Hepatocyte (in vitro differentiated cells): ENCODE measurements at places on chromosomes 1 and 21. TPM values are rescaled to one million over a fixed set of nuclear protein-coding genes. Genes with fewer than 3 reads are reported as not detected.

The ITGB2 gene
- 3.8 and 4.2 TPM in 2 replicates for polyA plus RNA-seq

The TMPRSS3 gene
- polyA plus RNA-seq, result 1.4 and 1.5 TPM in 2 replicates

The ENTREP3 gene
- 26.0 and 27.1 TPM in 2 replicates for polyA plus RNA-seq

The CACNA1S gene
- polyA plus RNA-seq, result not detected in 2 replicates

The KRTAP20-3 gene
- polyA plus RNA-seq, result not detected in 2 replicates

The PDC gene
- 0.13 TPM in 1 of 2 replicates, not detected in the other for polyA plus RNA-seq

The ROR1 gene
- 16.4 and 21.9 TPM in 2 replicates for polyA plus RNA-seq

The OR2T29 gene
- polyA plus RNA-seq, result not detected in 2 replicates

The OVAAL gene
- polyA plus RNA-seq, result not detected in 2 replicates

The PLA2G2C gene
- polyA plus RNA-seq, result not detected in 2 replicates

The HP1BP3 gene
- 115 and 118 TPM in 2 replicates for polyA plus RNA-seq

The KRTAP13-2 gene
- polyA plus RNA-seq, result not detected in 2 replicates

The PTGFRN gene
- polyA plus RNA-seq, result 16.0 and 16.6 TPM in 2 replicates

The AMY1B gene
- polyA plus RNA-seq, result not detected in 2 replicates

The DSCAM gene
- 0.33 TPM in 1 of 2 replicates, not detected in the other for polyA plus RNA-seq

The GFI1 gene
- polyA plus RNA-seq, result 0.41 TPM in 1 of 2 replicates, not detected in the other

The CYP4B1 gene
- polyA plus RNA-seq, result 0.25 and 0.92 TPM in 2 replicates

The CDC73 gene
- polyA plus RNA-seq, result 29.5 and 33.9 TPM in 2 replicates

The SH2D5 gene
- 0.71 and 1.1 TPM in 2 replicates for polyA plus RNA-seq

The FCRL2 gene
- polyA plus RNA-seq, result not detected in 2 replicates

The CHD5 gene
- polyA plus RNA-seq, result 0.18 TPM in 1 of 2 replicates, not detected in the other

The OR10Z1 gene
- polyA plus RNA-seq, result not detected in 2 replicates

The C4BPB gene
- 12.4 and 13.5 TPM in 2 replicates for polyA plus RNA-seq
